ENCODE measurements at places on chromosomes 4 and X. TPM values are rescaled to one million over a fixed set of nuclear protein-coding genes. Genes with fewer than 3 reads are reported as not detected.

ADH7 gene
- not detected for total RNA-seq

HS3ST1 gene
- 0.98 TPM for total RNA-seq

PASD1 gene
- not detected for total RNA-seq

NOX1 gene
- total RNA-seq = not detected

POU4F2 gene
- not detected for total RNA-seq
